Tibial nerve (tissue), 4 donors: ENCODE measurements at places on chromosomes 7 and 10.

GRCh38 chr10:3339531-3339950, 167.0 kb upstream of the PITRM1 start:
- no peak for DNase-seq

DNA sequence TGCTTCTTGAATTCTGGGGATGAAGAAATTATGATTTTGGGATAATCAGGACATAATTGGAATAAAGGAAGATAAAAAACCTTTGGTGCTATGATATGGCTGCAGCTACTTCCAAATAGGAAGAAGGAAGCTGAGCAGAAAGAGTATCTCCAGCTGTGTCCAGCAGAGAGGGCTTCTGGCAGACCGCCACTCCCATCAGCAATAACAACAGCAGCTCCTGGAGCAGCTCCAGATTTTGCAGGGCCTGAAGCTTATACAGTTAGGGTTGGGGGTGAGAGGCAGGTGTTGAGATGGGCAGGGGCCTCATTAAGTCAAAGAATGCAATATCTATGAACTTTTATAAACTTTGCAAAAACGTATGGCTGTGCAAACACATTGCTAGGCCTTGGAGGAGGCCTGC, 62.3 kb downstream of the C10orf120 start:
- DNase-seq, result no peak

- DNase-seq, result no peak
Observed at GRCh38 chr7:30687604-30688003, 5.3 kb upstream of the CRHR2 start.

DNA sequence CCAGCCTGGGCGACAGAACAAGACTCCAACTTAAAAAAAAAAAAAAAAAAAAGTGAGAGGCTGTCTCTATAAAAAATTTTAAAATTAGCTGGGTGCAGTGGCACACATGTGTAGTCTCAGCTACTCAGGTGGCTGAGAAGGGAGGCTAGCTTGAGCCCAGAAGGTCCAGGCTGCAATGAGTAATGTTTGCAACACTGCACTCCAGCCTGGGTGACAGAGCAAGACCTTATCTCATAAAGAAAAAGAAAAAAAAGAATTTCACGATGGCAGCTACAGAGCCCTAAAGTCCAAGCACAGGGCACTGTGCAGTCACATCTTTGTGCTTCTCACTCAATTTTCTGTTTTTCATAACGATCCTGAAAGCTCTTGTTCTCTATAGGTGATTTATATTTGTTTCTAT, 209.5 kb upstream of the KCTD7 start:
- no peak for DNase-seq

DNA sequence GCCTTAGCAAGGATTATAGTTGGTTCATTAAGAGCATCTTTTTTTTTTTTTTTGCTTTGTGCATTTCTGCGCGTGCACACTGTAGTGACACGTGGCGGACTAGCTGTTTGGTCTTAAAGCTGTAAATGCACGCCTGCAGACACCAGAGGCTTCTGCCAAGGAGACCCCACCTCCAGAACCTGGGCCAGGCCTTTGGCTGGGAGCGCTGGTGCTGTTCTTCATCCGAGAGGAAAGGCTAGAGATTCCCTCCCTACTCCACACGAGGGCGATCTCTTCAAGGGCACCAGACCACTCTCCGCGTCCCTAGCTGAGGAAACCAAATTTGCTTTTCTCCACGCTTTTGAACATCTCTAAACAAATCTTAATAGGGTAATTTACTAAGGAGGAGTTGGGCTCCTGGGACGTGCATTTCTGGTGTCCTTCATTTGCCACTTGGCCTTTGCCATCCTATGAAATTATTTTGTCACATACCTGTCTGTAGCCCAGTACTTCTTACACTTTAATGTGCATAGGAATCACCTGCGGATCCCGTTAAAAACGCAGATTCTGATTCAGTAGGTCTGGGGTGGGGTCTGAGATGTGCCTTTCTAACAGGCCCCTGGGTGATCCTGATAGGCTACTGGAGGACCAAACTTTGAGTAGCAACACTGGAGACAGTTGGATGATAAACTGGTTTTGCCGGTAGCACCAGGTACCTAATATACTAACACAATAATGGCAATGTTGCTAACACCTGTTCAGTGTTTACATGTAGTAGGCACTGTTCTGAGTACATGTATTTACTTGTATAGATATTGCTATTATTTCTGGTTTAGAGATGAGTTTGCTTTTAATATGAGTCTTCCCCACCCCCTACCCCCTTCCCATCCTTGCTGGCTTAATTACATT, 1.3 kb upstream of the SLC26A5 start:
- no peak for DNase-seq

DNA sequence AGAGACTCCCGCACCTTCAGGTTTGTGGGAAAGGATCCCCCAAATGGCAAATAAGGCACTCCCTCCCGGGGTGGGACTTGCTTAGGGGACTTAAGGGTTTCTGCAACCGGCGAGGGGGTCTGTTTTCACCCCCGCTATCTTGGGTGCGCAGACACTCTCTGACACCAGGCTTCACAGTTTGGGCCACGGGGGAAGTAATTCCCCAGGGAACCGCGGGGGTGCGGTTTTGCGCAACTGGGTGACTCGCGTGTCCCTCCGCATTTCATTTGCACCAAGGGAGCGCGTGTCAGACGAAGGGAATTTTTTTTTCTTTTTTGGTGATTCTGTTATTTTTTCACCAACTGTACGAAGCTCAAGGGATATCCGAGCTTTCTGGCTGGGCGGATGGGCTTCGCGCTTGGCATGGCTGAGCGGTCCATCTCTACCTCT, 1.7 kb downstream of the GRM8 start:
- DNase-seq, result no peak

DNA sequence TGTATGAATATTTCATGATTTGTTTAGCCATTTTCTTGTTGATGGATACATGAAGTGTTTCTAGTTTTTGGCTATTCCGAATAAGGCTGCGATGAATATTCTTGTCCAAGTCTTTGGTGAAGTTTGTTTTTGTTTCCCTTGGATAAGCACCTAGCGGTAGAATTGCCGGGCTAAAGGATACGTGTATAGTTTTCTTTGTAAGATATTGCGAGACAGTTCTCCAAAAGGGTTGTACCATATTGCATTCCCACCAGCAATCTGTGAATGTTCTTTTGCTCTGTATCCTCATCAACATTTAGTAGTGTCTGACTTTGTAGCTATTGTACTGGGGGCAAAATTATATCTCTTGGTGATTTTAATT, 142.6 kb downstream of the DOCK1 start:
- no peak for DNase-seq

GRCh38 chr10:100836891-100837290, 75.9 kb upstream of the SLF2 start:
- no peak for DNase-seq

GRCh38 chr10:125489731-125490130, 193.2 kb downstream of the TEX36 start:
- DNase-seq, result no peak

DNA sequence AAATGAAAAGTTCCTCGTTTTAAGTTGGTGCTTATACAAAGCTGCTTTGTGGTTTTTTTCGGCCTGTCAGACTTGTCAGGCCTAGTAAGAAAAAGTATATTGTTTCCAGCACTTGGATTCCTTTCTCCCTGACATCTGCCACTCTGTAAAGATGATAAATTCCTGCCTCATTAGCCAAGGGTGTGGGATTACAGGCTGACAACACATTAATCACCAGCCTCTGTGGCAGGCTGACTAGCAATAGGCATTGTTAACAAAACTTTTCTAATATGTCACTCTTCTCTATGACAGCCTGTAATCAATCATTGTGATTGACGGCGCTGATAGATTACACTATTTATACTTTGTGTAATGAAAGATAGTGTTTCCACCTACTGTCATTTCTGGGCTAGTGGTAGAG, 682.5 kb downstream of the LRMDA start:
- DNase-seq, result no peak

- DNase-seq, result no peak
Observed at GRCh38 chr7:51639661-51640334, 323.2 kb upstream of the COBL start.
